GOT3 (cell line): ENCODE measurements at places on chromosomes 5 and 9.

- DNase-seq: peak; percentile 43
Observed at GRCh38 chr5:172766287-172767108, 4.5 kb downstream of the DUSP1 start.

GRCh38 chr9:98775831-98776441, 20.4 kb downstream of the ANKS6 start:
- no peak for DNase-seq

DNA sequence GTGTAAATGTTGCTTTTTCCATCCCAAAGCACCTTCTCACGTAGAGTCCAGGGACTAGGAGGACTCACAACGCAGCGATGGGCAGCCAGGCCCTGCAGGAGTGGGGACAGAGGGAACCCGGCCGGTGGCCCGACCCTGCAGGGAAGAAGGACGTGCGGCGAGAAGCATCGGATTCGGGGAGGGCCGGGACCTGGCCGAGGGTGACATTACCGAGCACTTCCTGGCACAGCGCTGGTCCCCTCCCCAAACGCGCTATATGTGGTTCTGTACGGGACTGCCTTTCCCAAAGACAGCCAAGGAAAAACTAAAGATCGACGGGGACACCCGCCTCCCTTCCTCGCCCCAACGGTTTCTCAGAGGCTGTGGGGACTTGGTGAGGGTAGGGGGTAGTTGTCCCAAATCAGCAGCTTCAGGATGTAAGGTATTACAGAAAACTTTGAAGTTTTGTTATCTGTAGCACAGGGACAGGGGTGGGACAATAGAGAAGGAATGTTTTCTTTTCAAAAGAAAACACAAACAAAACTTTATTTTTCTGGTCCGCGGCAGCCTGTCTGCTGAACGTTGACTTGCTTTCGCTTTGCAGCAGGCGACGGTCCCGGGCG, 887 bp upstream of the MAP3K1 start:
- DNase-seq: no peak

- no peak for DNase-seq
Observed at GRCh38 chr9:126927419-126927818, 12.8 kb downstream of the RALGPS1 start.

DNA sequence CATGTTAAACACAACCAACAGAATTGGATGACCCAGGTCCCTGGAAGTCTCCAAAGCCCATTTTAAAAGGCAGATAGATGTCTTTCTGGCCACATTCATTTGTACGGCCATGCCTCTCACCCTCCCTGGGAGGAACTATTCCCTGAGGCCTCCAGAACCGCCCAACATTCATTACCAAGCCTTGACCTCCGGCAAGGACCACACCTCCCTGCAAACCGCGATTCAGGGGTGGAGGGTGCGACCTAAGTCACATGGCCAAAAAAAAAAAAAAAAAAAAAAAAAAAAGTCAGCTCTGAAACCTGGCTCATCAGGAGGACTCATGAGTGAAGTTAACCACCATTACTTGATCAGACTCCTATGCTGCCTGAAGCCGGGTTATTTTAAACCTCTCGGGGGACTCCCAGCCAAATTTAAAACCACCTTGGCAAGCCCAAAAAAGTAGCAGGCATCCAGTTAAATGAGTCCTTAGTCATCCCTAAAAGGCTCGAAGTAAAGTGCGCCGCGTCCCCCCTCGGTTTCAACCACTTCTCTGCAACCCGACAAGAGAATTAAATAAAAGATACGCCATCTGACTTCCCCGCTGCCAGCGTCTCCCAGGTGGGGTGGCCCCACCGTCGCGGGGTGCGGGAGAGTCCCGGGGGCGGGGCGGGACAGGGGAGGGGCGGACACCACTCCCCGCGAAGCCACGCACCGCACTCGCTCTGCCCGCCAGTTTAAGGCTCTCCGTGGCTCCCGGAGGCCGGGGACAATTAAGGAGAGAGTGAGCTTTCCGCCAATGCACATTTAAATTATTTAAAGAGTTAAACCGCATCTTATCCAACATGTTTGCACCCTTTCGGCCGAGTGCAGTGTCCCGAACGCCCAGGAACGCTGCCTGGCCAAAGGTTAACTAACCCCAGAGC, 2.3 kb downstream of the KLF9 start:
- no peak for DNase-seq

GRCh38 chr5:167951116-167951515, 340.3 kb upstream of the WWC1 start:
- DNase-seq: no peak

DNA sequence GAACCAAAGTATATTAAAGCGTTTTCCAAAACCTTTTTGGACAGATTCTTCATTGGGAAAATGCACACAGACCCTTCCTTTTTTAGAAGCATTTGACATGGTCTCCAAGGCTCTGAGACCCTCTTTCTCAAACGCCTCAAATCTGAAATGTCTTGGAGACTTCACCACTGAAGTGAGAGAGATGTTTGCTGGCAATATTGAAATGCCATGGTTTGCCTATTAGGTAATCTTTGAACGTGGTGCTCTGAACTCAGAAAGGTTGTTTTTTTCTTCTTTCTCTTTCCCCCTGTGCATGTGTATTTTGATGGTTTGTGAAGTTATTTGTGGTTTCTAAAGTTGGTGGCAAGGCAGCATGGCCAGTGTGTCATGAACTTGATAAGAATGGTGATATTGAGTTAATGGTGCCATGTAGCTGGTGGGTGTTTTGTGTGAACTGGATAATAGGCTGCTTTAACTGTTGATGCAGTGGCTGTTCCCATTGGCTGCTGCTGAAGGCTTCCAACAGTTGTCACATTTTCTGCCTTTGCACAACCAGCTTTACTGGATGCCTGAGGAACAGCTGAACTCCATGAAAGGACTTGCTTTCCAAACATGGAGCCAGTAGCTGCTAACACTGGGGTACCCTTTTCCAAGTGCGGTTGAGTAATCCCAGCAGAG, 1.7 kb downstream of the PALM2AKAP2 start:
- no peak for DNase-seq

DNA sequence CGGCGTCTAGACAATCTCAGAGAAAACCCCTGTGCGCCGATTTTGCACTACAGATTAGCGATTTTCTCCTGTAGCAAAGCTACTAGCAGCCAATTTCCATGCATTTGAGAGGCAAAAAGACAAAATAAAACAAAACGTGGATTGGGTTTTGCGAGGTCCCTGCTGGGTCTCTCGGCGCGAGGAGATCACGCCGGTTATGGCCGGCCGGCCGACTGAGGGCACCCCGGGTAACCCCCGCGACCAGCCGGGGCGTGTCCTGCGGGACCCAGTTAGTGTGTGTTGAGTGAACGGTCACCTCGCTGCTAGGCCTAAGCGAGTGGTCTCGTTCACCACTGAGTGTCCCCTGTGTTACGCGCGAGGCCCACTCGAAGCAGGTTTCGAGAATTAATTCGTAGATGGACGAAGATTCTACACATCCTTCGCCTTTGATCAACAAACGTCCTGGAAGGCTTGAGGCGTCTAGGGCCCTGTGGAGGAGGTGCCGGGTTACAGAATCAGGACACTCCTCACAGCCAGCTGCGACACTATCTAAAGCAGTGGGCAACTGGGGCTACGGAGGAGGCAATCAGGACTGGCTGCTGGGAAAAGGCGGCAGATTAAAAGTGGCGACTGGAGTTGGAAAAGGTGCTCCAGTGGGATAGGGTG, 764 bp upstream of the VDAC1 start:
- no peak for DNase-seq

DNA sequence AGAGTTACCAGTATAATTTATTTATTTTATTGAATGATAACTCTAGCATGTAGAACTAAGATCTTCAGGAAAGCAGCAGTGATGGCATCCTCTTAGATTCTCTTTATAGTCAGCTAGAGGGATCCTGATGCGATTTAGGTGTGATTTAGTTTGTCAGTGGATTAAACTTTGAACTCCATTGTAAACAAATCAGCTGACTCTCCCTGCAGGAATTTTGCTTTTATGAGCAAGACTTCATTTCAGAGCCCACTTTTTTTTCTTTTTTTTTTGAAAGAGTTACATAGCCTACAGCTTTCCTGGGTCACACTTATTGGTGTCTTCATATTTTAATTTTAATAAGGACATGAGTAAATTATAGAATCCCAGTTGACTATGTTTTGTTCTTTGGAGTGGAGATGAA, 93.8 kb upstream of the SEMA6A start:
- no peak for DNase-seq

- DNase-seq: no peak
Observed at GRCh38 chr5:35415309-35415708, 185.0 kb upstream of the PRLR start.

- no peak for DNase-seq
Observed at GRCh38 chr5:169083394-169084018, 217.4 kb downstream of the SLIT3 start.

DNA sequence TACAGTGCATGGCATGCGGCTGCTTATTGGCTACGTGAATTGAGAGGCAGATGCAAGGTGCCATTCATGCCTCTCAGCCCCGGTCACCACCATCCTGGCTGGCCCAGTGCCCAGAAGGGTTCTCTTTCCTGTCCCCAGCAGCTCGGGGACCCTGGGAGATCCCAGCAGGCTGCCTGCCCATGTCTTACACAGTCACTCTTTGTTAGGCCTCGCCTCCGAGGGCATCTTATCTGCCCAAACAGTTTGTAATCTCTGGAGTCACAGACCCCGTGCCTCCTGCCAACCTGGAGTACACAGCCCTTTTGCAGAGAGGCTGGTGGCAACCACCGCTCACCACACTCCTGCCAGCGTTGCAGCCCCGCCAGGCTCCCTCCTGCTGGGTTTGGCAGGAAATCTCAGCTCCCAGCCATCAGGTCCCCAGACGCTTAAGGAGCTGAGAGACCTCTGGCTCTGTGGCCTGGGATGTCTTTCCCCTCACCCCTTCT, 7.0 kb upstream of the AK1 start:
- DNase-seq: no peak

GRCh38 chr5:120682851-120683250, 218.8 kb downstream of the PRR16 start:
- no peak for DNase-seq

DNA sequence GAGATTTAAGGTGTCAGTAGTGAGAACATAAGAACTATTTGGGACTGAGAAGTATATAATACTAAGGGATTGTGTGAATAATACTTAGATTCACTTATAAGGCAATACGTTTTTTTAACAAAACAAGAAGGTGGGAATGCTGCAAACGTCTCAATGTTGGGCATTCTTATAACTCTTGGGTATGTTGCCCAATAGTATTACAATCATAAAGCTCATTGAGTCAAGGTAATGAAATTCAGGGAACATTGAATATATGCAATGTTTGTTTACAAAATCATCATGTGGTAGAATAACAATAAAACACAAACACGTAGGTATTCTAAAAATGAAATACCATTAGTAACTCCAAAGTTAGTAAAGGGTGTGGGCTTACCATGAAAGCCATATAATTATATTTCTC, 400.7 kb downstream of the KIAA0825 start:
- DNase-seq: no peak

DNA sequence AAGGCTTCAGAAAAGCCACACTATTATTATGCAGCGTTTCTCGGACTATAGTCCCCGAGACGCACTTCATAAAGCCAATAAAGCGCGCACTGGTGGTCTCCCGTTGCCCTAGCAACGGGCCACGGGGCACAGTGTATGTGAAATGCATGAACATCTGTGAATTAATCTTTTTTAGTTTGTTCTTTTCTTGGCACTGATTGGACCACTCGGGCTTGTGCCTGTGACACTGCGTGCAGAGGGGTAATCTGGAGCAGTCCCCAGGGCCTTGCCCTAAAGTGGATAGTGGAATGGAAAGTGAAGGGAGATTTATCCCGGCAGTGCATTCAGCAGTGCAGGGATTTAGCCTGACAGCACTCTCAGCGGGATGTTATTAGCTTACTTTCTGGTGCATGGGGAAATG, 92.1 kb downstream of the TLE4 start:
- no peak for DNase-seq

DNA sequence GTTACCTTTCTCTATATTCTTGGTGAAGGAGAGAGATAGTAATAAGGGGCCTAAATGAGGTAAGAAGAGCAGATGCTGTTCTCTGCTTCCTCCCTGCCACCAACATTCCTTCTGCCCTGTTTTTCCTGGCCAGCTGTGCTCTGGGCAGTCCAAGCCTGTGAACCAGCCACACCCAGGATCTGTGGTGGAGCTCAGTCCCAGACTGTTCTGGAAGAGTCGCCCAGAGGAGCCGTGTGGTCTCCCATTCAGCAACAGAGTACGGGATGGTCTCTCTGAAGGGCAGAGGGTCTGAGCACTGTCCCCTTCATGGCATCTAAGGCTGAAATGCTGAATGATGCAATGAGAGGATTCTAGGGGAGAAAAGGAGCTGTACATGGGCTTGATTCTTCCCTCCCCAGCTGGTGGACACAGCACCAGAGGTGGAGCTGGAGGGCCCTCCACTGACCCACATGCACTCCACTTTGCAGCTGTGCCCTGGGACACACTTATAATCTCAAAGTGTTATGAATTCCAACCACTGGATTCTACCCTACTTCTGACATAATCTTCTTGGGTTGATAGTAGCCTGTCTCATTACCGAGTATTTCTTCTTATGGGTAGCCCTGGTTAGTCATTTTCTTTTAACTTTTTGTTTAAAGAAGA, 70.8 kb upstream of the RPS23 start:
- no peak for DNase-seq

DNA sequence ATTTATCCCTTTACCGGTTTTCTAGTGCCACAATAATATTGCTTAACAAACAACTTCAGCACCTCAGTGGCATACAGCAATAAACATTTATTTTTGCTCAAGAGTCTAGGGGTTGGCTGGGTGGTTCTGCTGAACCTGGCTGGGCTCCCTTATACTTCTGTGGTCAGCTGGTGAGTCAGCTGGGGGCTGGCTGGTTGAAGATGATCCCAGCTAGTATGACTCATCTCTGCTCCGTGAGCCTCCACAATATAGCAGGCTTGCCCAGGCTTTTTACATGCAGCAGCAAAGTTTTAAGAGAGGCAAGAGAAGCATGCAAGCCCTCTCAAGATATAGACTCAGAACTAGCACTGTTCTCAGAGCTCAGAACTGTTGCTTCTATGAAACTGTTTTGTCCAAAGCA, 523.5 kb upstream of the CLINT1 start:
- DNase-seq: peak; percentile 78

DNA sequence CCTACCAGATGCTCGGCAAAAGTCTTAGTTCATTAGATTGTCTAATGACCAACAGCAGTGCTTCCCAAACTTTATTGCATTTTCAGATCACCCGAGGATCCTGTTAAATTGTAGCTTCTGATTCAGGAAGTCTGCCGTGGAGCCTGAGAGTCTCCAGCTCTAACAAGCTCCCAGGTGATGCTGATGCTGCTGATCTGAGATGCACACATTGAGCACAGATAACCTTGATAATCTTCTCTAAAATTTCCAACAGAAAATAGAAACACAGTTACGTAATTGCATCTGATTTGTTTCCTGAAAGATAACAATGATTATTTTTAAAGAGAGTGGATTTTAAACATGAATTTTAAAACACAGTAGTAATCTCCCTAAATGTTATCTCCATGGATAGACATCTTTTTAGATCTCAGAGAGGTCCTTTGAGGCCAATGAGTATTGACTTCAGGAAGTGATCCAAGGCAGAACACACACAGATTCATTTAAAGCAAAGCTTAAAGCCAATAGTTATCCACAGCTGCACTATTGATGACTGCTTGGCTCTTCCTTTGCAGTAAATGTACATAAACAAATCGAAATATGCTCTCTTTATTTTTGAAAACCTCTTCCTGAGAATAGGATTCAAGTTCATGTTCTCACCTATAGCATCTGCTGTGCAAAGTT, 122.8 kb upstream of the TNPO1 start:
- no peak for DNase-seq

GRCh38 chr9:114168281-114169028, 13.1 kb downstream of the COL27A1 start:
- no peak for DNase-seq
